LHCN-M2 (cell line): ENCODE measurements at places on chromosomes 12 and 14. TPM values are rescaled to one million over a fixed set of nuclear protein-coding genes. Genes with fewer than 3 reads are reported as not detected.

- no peak for DNase-seq
Measured at GRCh38 chr14:93939304-93940229, 12.4 kb downstream of the FAM181A start.

DNA sequence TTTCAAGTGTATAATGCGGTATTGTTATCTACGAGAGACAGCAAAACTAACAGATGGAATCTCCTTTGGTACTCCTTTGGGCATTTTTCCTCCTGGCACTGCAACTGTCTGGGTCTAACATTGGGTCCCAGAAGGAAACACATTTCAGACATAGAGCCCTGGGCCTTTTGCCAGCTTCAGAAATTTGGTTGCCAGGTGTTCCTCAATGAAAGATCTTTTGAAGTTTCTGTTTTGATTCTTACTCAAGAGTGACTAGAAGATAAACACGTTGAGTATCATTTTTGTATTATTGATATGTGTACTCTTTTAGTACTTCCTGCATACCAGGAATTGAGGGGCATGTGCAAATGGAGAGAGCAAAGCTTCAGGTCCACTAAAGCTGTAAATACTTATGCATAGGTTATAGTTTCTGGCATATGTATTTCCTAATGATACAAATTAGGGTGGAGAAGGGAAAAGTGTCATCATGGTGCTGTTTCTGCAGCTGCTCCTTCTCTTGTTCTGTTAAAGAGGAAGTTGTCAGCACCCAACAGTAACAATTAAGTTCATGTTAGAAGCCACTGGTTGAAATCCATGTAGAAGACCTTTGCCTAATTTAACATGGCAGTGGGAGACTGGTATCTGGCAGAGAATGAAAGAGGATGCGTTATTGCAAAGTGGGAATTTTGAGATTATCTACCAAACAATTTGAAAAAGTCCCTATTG, 53.5 kb downstream of the SLC38A6 start:
- DNase-seq: peak; percentile 74

GRCh38 chr12:89047856-89048418, 304.4 kb downstream of the DUSP6 start:
- DNase-seq: no peak

DNA sequence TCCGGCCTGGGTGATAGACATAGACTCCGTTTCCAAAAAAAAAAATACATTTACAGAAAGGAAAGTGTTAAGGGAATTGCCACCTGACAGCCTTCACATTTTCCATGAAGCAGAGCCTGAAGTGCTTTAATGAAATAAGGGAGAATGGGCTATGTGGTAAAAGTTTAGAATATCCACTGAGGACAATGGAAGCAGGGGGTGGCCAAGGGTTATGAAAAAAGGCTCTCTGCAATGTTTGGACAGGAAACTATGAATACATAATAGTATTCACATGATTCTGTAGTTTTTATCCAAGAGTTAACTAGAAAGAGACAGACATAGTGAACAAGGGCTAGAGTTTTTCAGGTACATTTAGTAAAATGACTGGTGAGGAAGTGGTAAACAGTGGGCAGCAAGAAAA, 75.3 kb downstream of the COCH start:
- DNase-seq: no peak

- DNase-seq: no peak
Measured at GRCh38 chr14:93923626-93924025, 3.5 kb upstream of the FAM181A start.

Gene TAS2R9
- total RNA-seq: 0.34 TPM in 1 of 2 replicates, not detected in the other

Gene ITGB7
- not detected in 2 replicates for total RNA-seq

Gene JDP2
- total RNA-seq: 28.5 and 31.5 TPM in 2 replicates

Gene SINHCAF
- 18.4 and 40.6 TPM in 2 replicates for total RNA-seq

Gene KRT75
- total RNA-seq: not detected in 2 replicates

Gene NACA
- 960 and 1,297 TPM in 2 replicates for total RNA-seq
